Fibroblast of skin of left quadriceps (primary cell): ENCODE measurements at places on chromosomes 11 and 22.

DNA sequence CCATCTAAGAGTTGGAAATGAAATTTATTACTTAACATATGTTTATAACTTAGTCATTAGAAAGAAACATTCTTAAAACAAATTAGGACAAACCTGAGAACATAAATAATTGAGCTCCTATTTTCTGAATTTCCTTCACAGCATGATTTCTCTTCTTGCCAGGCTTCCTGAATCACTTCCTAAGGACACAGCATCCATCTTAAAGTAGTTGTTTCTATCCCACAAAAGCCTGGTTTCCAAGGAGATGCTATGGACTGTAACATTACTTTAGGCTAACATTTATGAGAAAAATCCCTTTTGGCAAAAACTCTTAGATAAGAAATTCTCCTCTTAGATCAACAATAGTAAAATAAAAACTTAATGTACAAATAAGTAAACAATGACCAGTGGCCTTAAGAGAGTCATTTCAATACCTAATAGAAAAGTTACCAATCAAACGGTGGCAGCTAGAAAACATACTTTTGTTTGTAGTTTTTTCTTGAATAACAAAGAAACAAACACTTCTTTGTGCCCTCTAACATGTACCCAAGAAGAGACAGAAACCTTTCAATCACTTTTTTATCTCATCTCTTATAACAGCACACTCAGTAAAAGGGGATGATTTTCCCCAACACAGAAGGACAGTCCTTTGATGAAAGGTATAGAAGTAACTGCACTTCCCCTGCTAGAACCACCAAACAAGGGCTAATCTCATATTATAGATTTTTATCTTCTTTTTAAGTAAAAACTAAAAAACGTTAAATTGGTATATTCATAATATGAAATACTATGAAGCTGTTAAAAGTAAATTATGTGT is 74.5 kb downstream of the TTC28 start:
- no peak for DNase-seq

- DNase-seq = no peak
Measured at GRCh38 chr11:4455419-4455818, 6.3 kb downstream of the OR52K2 start.

- DNase-seq = no peak
Measured at GRCh38 chr11:38332046-38332445, 1734.0 kb upstream of the RAG2 start.

GRCh38 chr22:29635734-29636357 is 32.4 kb downstream of the NF2 start:
- DNase-seq = no peak

- DNase-seq = no peak
Measured at GRCh38 chr22:45185718-45186514, 22.2 kb downstream of the NUP50 start.

DNA sequence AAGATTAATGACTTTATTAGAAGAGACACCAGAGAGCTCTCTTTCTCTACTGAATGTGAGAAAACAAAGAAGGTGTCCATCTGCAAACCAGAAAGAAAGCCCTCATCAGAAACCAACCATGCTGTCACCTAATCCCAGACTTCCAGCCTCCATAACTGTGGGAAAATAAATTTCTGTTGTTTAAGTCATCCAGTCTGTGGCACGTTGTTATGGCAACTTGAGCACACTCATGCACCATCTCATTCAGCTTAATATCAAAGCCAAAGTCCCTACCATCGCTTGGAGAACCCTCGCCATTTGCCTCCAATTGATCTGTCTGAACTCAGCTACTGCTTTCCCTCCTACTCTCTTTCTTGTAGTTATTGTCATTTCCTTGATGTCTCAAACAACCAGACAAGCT is 766.1 kb upstream of the ARHGAP42 start:
- DNase-seq = no peak

DNA sequence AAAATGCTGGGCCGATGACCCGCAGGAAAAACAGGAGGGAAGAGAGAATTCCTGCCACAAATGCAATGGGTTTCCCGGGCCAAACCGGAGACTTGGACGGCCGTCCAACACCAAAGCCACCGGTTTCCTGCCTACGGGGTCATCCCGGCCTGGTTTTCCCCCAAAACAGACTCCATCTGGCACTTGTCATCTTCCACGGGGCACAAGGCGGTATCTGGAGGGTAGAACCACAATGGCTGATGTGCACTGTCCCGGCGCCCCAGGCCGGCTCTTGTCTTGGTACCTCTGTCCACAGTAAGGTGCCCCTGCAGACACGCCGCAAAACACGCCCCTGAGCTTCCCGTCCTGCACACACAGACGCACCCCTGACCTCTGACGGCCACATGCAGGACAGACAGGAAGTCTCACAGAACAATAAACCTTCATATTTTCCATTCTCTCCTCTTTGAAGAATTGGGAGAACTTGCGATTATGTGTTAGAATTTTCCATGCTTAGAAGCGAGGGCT is 20.1 kb downstream of the CELSR1 start:
- no peak for DNase-seq

DNA sequence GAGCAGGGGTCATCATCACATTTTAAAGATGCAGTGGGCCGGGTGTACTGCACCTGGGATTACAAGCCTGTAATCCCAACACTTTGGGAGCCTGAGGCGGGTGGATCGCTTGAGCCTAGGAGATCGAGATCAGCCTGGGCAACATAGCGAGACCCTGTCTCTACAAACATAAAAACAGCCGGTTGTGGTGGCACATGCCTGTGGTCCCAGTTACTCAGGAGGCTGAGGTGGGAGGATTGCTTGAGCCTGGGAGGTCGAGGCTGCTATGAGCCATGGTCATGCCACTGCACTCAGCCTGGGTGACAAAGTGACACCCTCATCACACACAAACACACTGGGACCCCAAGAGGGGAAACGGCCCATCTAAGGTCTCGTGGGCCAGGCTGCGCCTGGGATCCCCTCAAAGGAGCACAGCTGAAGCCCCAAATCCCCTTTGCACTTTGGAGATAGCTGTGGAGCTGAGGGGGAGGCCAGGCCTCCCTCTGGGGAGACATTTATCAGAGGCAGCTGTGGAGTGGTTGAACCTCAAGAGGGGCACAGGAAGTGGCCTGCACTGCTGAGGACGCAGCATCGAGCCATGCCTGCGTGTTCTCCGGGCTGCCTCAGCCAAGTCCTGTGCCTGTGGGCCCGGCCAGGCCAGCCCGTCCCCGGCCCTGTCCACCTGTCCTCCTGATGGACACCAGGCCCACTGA is 27.5 kb downstream of the OSBPL5 start:
- DNase-seq = no peak
